Activated T-cell treated with anti-CD3 and anti-CD28 coated beads, Interleukin-2, amount 50 U/mL, for 4 hours (primary cell): ENCODE measurements at places on chromosomes 3 and 15. TPM values are rescaled to one million over a fixed set of nuclear protein-coding genes. Genes with fewer than 3 reads are reported as not detected.

DNA sequence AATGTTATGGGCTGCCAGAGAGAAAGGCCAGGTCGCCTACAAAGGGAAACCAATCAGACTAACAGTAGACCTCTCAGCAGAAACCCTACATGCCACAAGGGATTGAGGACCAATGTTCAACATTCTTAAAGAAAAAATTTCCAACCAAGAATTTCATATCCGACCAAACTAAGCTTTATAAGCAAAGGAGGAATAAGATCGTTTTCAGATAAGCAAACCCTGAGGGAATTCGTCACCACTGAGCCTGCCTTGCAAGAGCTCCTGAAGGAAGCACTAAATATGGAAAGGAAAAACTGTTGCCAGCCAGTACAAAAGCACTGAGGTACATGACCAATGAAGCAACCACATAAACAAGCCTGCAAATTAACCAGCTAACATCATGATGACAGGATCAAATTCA, 33.1 kb downstream of the PYGO1 start:
- DNase-seq: no peak

DNA sequence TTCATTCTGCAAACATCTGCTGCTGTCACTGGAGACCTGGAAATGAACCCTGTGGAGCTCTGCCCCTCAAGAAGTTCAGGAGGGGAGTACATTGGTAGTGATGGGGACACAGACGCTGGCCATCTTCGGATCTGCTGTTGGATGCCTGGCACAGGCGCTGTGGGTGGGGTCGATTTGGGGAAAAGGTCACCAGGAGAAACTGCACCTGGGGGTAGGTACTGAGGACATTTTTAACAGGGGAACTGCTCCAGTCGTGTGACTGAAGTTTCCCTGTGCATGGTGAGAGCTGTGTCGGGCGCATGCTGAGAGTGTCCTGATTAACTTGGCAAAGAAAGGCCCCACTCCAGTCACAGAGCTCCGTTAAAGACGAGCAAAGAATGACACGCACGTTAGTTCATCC, 3.4 kb downstream of the UROC1 start:
- no peak for DNase-seq

DNA sequence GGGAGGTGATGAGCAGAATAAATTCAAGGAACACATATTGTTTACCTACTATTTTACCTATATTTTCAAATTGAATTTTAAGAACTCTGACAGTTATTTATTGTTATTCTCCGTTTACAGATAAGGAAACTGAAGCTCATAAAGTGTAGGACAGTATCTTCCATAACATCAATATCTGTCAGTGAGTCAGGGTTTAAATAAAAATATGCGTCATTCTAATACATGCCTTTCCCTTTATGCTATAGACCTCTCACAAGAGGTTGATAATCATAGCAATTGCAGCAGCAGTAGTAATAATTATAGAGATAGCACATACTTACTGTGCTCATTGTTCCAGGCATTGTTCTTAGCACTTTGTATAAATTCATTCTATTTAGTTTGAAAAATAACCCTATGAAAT, 101.1 kb downstream of the EPHA6 start:
- no peak for DNase-seq

DNA sequence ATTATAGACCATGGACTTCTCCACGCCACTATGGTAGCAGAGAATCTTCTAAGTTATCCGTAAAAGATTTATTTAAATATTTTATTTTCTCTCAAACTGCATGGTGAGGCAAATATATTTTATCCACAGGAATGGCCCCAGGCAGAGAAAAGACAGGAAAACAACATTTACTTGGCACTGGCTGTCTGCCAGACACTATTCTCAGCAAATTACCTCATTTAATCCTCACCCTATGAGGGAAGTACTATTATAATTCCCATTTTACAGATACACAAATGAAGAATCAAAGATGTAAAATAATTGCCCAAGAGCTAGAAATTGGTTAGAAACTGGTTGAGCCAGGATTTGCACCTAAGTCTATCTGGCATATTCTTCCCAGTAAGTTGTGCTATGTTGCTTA, 361.4 kb upstream of the IL12A start:
- DNase-seq: no peak

DNA sequence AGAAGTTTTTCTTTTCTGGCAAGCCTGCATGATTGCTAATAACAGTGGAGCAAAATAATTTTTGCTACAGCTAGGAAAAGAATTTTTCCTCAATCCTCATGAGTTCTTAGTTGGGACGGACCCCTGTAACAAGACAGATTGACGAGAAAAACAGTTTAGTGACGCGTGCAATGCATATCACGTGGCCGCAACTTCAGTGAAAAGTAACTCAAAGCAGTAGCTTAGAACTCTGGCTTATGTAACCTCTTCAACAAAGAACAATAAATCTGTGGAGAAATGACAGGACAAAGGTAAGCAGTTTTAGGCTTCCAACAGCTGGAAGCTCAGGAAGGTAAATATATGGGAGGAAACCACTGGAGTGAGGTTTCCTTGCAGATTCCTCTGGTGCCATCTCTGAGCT, 19.7 kb downstream of the FAM107A start:
- no peak for DNase-seq

SST gene
- total RNA-seq: not detected

RASGRP1 gene
- 47.6 TPM for total RNA-seq

NT5DC2 gene
- total RNA-seq: 29.7 TPM
